ENCODE measurements at places on chromosomes 5 and 9.
A peak's percentile ranks its signal among the peaks of the same experiment; 100 is the strongest.

DNA sequence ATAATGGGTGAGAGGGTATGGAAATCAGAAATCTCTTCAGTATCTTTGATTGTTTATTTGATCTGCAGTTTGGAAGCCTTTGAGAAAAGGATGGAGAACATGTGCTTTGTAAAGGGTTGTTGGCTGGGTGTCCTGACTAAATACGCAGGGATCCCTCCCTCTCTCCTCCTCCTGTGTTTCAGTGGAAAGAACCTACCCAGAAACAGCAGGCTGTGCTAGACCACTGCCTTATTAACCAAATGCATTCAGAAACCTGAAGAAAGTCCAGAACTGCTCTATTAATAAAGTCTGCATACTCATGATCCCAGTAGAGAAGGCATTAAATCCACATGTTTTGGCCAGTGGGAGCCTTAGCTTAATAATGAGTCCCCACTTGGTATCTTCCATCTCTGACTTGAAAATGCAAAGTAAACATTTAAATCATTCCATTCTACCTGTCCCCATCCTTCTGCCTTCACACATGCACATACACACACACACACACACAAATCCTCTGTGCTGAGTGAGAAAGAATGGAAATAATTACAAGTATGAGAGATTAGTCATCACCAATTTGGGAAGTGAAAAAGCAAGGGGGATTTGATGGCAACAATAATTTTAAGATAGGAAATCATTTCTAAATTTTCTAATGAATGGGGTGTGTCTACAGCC is 10.0 kb upstream of the LECT2 start:
- DNase-seq = peak; percentile 20

DNA sequence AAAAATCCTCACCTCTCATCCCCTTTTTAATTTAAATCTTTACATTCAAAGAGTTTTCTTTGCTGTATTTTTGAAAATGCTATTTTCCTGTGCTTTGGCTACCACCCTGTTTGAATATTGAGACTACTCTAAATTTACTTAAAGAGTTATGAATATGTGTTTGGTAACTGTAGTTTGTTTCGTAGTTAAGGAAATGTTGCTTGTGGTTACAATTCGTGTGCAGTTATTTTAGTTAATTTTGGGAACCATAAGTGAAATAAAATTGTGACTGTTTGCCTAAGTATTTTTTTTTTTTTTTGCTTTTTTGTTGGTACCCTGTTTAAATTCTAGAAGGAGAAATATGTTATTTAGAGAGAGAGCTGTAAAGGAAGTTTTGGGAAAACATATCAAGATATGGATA is 78.7 kb downstream of the XRCC4 start:
- DNase-seq = no peak

- DNase-seq = no peak
Observed at GRCh38 chr5:134136221-134136631, 21.7 kb downstream of the TCF7 start.

GRCh38 chr5:72951671-72952468 is 4.0 kb upstream of the FCHO2 start:
- peak; percentile 83 for DNase-seq

DNA sequence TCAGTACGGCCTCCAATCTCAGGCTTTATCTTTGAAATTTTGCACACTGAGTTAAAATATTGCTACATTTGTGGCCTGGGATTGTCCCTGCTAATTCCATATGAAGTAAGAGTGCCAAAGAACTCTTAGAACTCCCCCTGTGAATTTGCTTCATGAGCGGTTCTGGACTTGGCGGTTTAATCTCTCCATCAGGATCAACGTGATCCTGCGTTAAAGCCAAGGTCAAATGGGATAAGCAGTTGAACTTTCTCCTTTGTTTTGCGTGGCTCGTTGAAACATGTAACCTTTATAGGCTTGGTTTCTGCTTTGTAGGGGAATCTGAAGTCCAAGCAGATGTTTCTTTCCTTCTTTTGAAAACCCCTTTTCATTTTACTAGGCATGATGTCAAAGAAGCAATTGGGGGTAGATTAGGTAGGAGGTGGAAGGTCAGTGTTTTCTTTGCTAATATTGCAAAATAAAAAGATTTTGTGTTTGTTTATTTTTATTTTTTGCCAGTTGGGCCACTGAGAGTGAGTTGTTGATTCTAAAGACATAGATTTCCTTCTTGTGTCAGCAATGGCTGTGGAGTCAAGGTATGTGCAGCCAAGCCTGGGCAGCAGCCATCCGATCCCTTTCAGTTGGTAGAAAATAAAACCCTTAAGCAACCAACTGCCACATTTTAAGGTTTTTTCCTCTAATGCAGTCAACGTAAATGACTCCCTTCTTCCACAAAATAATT is 390.8 kb downstream of the NNT start:
- no peak for DNase-seq

- no peak for DNase-seq
Observed at GRCh38 chr5:59268756-59269415, 624.6 kb downstream of the PDE4D start.

DNA sequence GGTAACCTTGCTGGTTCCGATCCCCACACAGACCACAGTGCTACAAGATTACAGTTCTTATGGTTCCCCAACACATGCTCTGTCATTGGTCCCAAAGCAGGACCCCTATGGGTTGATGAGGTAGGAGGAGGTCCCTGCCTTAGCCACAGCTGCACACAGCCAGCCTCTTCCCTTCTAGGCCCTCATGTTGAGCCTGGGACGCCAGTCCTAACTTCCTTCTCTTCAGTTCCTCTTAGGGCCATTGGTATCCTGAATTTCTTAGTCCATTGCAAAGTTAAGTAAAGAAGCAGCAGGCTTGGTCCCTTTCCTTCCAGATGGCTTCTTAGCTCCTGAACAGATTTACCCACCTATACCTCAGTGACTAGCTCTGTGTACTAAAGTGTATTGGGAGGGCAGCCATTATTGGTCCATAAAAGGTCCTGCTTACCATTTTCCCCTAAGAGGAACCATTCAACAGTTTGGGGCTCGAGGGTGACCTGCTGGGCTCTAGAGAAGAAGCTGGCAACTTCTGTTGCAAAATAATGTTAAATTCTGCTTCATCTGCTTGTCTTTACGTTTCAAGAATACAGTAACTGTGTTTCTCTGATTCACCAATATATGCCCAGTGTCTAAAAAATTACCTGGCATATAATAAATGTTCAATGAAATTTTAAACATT is 50.2 kb downstream of the PDCD1LG2 start:
- DNase-seq = no peak

GRCh38 chr5:135834639-135835529 is at the start of gene SLC25A48:
Gene SLC25A48, plus strand, starts transcription at chr5:135834663. Its CDS starts 185 bp downstream, at chr5:135834848.
- DNase-seq = peak; percentile 48

GRCh38 chr5:61280761-61281427 is 51.2 kb upstream of the ZSWIM6 start:
- peak; percentile 30 for DNase-seq

GRCh38 chr5:34502581-34502980 is 153.5 kb upstream of the RAI14 start:
- no peak for DNase-seq

DNA sequence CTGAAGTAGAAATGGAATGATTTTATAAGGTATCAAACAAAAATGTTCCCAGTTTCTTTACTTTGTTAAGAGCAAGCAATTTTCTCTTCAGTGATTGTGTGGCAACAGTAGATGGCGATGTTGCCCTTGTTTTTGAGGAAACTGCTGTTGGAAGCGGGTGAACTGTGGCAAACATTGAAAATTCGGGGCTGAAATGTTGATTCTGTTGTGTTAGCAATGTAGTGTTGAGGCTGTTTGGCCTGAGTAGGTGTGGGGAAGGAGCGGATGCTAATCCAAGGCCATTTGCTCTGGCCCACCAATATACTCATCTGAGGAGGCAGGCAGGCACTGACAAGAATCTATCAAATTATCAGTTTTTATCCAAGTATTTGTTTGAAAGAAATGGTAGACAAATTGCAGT is 129.8 kb downstream of the SLC12A2 start:
- DNase-seq = peak; percentile 66

DNA sequence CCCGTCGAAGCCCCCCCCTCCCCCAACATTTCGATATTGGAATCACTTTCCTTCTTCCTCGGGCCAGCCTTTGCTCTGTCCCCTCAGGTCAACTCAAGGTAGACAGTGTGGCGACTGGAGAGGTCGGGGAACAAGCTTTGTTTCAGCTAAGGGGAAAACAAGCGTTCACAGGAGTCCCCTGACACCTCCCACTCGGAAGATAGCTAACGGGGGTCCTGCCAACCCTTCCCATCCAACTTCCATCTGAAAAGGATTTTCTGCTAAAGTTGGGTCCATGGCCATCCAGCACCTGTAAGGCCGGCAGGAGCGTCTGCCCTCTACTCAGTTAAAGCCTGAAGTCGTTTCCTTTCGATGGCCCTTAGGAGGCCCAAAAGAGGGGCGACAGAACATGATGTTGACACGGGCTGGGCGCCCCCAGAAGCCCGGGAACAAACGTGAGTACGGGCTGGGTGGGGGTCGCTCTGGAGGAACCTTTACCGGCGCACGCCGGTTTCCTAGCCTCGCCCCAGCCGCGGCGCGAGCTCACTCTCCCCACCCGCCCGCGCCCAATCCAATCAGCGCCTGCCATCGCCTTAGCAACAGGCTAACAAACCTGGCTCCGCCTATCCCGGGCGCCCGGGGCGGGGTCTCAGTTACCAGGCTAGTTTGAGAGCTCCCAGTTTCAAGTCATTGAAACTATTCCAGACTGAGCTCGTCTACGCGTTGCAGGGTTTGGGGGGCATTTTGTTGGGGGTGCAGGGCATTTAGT is 2.5 kb downstream of the ARRDC3 start:
- peak; percentile 96 for DNase-seq

- no peak for DNase-seq
Observed at GRCh38 chr5:37859805-37860204, 20.0 kb upstream of the GDNF start.

All from EL (cell line).